ENCODE measurements at places on chromosomes 5 and 9.

- peak; percentile 92 for DNase-seq
These were observed 456 bp downstream of the KDM3B start for GRCh38 chr5:138352722-138353559.

GRCh38 chr9:20562051-20562450, 60.2 kb downstream of the MLLT3 start:
- no peak for DNase-seq

- DNase-seq: peak; percentile 78
These were observed 16.8 kb downstream of the NIPAL4 start for GRCh38 chr5:157476702-157477408.

DNA sequence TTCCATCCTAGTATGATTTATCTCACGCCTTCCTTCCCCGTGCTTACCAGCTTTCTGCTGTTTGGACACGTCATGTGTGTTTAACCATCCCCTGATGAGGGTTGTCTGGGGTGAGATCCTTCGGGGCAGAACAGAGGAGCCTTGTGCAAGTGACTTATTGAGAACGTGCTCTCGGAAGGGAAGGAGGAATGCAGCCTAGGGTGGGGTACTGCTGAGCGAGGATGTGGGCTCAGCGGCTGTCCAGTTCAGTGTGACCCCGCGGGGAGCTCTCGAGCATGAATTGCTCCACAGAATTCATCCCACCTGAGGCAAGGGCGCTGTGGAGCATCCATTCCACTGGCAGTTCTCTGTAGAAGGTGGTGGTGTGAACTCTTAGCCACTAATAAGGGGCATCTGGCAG, 4.0 kb downstream of the MYOZ3 start:
- DNase-seq: no peak

DNA sequence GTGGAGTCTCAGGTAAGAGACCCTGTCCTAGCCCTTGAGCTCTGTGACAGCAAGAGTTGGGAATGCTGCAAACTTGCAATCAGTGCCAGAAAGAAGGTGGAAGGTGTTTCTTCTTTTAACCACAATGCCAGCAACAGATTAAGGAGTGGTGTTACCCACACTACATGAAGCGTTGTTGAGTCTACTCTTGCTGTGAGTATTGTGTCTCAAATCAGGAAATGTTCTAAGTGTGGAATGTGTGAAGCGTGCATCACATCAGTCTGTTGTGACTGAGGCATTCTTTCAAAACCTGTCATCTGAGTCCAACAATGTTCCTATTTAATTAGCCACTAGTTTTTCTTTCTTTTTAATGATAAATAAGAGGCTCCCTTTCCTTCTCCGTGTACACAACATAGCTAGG, 2.9 kb upstream of the LURAP1L start:
- no peak for DNase-seq

- DNase-seq: peak; percentile 46
These were observed at the start of gene KCNMB1 for GRCh38 chr5:170388818-170389549. TSS of gene KCNMB1 (minus strand) at chr5:170389367. CDS start at chr5:170385447, 3,920 bp downstream.

DNA sequence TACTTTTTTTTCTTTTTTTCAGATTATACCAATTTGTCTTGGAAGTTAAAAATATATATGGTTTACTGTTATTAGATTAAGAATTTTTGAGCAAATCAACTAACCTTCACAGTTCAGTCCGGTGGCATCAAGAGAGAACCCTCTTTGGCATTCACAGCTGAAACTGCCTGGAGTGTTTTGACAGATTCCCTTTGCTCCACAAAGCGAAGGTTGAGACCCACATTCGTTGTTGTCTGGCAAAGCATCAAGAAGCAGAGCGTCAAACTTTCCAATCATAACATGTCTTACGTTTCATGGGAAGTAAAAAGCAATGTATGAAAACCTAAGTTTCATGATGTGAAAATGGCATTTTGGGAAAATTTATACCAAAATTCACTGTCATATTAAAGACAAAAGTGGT, 190.2 kb downstream of the SLC12A2 start:
- no peak for DNase-seq

- DNase-seq: no peak
These were observed 115.3 kb upstream of the FSTL4 start for GRCh38 chr5:133727636-133728035.

DNA sequence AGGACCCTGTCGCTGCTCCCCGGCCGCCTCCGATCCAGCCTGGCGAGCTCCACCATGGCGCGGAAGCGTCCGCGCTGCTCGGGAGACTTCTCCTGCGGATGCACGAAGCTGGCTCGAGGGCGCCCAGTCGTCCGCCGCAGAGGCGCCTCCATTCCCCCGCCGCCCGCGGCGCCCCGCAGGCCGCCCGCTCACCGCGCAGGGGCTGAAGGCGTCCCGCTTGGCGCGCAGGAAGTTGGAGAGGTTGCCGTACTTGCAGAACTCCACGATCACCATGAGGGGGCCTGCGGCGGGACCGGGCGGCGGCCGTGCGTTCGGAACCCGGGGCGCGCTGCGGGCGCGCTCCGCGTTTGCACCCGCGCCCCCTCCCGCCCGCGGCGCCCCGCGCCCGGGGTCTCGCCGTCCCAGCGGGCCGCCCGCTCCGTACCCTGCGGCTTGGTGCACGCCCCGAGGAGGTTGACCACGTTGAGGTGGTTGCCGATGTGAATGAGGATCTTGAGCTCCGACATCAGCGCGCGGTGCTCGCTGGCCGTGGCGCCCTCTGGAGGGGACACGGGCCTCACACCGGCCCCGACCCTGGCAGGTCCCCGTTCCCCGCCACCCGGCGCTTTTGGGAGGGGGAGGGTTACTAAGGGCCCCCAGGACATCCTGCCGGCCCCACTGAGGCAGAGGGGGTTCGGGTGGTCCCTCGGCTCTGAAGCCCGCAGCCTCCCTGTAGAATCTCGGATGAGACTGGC, 27.7 kb upstream of the SCGB3A1 start:
- peak; percentile 49 for DNase-seq

GRCh38 chr5:95786821-95787418, 35.6 kb downstream of the GLRX start:
- no peak for DNase-seq

DNA sequence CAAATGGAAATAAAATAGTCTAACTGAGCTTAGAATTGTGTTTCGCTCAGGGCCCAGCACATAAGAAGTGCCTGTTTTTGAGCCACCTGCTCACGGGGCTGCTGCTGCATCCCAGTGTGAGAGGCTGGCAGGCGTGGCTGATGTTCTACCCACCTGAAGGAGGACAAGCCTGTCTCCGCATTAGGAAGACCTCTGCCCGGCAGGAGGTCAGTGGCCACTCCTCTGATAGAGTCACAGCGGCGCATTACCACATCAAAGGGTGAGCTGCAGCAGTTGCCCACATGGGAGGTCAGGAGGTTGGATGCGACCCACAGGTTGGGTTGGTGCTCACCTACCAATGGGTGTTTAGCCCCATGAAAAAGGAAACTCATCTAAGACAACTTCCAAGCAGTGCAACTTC, 3.7 kb upstream of the SLC6A7 start:
- DNase-seq: no peak

DNA sequence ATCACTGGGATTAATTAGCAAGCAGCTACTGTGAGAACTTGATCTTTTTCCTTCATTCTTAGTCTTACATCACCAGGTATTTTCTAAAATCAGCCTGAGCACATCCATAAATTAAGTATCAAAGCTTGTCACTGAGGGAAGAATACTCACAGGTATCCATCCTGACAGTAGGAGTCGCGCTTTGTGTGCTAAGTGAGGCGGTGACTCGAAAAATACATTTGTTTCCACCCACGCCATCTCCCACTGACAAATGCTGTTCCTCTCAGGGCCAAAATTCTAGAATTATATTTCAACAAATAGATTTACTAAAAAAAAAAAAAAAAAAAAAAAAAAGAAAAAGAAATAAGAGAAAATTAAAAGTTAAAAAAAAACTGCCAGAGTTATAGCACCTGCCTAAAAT, 34.1 kb upstream of the GABRB2 start:
- DNase-seq: no peak

DNA sequence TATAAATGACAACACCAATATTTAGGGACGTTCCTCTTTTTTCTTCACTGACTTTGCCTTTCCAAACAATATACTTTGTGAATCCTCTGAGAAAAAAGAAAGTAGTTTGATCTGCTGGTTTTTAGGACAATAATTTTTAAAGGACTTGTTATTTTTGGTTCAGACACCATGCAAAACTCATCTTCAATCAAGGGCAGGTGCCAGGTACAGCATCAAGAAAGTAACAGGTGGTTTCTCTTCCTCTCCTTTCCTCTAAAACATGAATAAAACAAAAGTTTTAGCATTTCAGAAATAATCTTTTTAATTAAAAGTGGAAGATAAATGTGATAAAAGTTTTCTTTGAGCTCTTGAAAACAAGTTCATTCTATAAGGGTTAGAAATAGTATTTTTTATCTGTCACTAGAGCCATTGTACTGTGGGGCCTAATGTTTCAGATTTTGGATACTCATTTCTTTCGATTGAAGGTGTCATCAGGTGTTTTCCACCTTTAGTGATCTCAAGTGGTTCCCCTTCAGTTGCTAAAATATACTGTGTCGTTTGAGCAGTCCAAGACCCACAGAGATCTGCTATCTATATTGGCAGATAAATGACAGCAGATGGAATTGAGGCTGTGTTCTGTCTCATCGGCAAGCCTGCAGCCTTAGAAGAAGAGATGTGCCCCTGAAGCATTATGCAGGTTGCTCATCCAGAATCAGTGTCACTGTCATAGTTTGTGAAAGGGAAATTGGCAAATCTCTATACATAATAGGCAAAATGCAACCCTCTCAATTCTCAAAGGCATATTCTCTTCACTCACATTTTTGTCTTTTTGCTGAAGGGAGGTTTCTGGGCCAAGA, 499.7 kb downstream of the PDE4D start:
- DNase-seq: no peak

GRCh38 chr5:1007681-1008450, 736 bp upstream of the NKD2 start:
- no peak for DNase-seq

DNA sequence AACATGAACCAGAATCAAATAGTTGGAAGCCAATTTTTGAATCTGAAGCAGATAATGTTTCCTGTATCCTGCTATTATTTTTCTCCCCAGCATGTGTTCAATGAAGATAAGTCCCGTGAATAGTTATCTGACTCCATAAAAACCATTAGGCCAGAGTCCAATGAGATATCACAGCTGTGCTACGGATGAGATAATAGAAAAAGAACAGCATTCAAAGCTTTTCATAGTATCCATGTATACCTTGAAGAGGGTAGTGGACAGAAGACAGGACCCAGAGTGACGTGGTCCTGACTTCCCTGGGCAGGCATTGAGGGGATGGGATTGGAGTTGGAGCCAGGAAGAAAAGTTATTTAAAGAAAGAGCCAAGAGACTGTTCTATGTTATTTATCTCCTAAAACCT, 50.7 kb upstream of the C6 start:
- no peak for DNase-seq

- no peak for DNase-seq
These were observed 49.0 kb upstream of the POU5F2 start for GRCh38 chr5:93790401-93790800.

DNA sequence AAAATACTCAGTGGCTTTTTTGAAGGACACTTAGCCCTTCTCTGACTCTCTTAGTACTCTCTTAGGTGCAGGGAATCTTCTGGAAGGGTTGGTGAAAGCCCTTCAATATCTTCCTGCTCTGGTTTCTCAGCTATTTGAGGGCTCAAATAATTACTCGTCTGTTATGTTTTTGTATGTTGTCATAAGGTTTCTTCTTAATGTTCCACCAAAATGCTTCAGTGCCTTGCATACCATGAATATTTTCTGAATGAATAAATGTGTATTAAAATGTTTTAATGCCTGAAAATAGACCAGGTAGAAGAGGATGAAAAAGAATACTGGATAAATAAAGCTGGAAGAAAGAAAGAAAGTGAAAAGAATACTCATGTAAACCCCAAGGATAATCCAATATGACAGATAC, 124.3 kb downstream of the STK32A start:
- DNase-seq: no peak

- DNase-seq: no peak
These were observed 13.9 kb downstream of the REXO4 start for GRCh38 chr9:133403766-133404453.

DNA sequence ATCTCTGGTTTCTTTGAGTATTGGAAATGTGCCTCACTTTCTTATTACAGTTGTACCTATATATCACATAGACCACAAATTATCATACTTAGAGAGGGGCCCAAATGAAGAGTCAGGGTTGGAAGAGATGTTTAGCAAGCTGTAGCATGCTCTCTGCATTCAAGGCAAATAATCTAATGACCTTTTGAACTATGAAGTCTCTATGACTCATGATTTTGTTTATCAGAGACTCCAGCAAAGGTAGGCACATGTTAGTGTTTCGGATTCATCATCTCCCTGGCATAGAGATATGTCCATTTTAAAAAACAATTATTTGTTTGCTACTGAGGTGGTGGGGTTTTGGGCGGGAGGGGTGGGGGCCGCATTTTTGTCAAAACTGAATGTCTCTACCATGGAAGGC, 2000.1 kb downstream of the EFNA5 start:
- DNase-seq: no peak

- DNase-seq: peak; percentile 53
These were observed at the start of gene UGT3A1 for GRCh38 chr5:35990941-35991611. TSS of gene UGT3A1 (minus strand) at chr5:35991390. CDS start at chr5:35991240, 150 bp downstream.

DNA sequence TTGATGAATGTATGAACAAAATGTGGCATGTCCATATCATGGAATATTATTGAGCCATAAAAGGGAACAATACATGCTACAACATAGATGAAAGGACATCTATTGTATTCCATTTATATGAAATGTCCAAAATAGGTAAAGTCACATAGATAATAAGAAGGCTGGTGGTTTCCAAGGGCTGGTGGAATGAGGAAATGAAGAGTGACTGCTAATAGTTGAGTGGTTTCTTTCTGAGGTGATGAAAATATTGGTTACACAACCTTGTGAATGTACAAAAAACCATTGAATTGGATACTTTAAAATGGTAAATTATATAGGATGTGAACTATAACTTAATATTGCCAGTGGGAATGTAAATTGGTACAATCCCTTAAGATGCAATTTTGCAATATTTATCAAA, 5.2 kb downstream of the ARSB start:
- no peak for DNase-seq

DNA sequence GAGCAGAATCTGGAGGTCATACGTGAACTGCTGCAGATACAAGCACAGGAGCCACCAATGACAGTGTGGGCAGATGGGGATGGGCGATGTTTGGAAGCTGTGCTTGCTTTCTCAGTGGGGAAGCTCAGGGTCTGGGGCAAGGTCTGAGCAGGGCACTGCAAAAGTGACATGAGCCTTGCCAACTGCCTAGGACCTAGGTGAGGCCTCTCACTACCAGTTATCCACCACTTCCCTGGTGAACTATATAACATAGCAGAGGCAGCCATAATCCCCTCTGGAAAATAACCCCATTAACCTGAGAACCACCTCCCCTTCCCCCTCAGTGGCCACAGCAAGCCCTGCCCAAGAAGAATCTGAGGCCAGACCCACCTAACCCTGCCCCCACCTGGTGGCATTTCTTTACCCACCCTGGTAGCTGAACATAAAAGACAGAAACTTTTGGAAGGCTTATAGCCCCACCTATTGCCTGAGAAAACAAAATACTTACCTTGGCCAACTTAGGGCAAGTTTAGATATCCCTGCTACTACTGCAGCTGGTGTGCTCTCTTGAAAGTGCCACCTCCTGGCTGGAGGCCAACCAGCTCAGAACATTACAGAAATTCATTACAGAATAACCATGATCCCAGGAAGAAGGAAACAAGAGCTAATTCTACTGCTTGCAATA, 18.8 kb upstream of the SPEF2 start:
- no peak for DNase-seq
